ENCODE measurements at places on chromosomes 6 and 20.

DNA sequence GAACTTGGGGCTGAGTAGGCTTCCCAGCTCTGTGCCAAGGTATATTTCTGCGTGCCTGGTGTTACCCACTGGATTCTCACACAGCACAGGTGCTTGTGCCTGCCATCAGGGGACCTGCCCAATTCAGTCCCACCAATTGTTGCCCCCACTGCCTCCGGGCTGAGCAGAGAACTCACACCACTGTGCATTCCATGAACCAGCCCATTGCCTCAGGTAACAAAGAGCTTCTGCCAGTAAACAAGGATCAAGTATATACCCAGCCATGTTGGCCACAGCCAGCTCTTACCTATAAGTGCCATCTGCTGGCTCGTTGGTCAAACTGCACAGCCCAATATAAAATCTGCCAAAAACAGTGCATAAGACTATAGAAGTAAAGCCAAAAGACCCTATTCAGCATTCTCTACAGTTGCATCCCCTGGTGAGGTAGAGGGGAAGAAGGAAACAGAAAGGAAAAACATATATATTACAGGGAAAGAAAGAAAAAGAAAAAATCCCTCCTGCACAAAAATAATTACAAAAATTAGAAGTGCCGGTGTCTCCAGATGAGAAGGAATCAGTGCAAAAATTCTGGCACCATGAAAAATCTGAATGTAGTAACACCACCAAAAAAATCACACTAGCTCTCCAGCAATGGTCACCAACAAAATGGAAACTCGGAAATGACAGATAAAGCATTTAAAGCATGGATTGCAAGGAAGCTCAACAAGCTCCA is 241.4 kb downstream of the IBTK start:
- DNase-seq: no peak

DNA sequence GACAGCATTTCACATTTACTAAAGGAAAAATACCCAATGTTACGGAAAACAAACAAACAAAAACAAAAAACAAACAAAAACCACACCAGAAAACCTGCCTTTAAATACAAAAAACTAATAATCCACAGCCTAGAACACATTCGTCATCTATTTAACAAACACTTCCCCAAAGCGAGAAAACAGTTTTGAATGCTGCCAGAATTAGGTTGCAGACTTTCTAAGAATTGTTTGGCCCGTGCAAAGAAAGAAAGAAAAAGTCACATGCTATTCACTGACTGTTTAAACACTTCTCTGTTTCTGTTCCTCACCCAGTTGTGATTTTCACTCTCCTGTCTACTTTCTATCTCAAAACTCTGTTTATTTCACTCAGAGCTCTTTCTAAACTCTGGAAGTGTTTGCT is 52.5 kb downstream of the BCAS1 start:
- DNase-seq: no peak

GRCh38 chr20:21437816-21438215 is 40.5 kb upstream of the NKX2-4 start:
- DNase-seq: no peak

DNA sequence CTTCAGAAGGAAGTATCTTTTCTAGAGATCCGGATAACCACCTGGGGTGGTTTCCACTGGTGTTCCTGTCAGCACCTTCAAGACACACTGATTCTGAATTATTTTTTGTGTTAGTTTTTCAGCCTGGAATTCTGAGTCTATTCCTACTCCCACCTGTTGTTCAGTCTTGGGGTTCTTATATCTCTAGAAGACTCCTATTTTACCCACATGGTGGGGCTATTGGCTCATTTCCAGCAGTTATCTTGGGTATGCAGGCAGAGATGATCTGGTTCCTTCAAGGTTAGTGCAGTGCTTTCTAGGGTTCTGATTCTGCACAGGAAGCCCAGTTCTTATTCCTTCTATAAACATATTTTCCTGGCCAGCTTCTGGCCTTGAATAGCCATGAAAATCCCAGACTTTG is 175.6 kb upstream of the PDE7B start:
- no peak for DNase-seq

GRCh38 chr20:36159833-36160232 is 5.3 kb downstream of the EPB41L1 start:
- DNase-seq: no peak

GRCh38 chr20:50344232-50345071 is 153.8 kb downstream of the CEBPB start:
- no peak for DNase-seq

GRCh38 chr6:168765752-168766151 is 324.8 kb downstream of the SMOC2 start:
- DNase-seq: no peak

DNA sequence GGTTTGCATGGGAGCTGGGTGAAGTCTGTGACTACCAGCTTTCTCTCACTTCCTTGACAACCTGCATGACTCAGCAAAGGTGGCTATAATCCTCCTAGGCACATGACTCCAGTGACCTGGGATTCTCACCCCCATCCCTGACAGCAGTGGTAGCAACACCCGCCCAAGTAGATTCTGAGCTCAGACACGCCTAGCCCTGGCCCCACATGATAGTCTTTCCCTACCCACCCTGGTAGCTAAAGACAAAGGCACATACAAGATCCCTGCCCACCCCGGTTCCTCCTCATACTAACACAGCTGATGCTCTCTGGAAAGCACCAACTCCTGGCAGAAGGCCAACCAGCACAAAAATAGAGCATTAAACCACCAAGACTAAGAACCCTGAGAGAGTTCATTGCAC is 25.9 kb upstream of the CRISP1 start:
- no peak for DNase-seq

- no peak for DNase-seq
Measured at GRCh38 chr20:24469116-24469893, at the start of gene SYNDIG1. Gene SYNDIG1 (plus strand): TSS chr20:24469629. CDS start chr20:24543098, 73,469 bp downstream.

DNA sequence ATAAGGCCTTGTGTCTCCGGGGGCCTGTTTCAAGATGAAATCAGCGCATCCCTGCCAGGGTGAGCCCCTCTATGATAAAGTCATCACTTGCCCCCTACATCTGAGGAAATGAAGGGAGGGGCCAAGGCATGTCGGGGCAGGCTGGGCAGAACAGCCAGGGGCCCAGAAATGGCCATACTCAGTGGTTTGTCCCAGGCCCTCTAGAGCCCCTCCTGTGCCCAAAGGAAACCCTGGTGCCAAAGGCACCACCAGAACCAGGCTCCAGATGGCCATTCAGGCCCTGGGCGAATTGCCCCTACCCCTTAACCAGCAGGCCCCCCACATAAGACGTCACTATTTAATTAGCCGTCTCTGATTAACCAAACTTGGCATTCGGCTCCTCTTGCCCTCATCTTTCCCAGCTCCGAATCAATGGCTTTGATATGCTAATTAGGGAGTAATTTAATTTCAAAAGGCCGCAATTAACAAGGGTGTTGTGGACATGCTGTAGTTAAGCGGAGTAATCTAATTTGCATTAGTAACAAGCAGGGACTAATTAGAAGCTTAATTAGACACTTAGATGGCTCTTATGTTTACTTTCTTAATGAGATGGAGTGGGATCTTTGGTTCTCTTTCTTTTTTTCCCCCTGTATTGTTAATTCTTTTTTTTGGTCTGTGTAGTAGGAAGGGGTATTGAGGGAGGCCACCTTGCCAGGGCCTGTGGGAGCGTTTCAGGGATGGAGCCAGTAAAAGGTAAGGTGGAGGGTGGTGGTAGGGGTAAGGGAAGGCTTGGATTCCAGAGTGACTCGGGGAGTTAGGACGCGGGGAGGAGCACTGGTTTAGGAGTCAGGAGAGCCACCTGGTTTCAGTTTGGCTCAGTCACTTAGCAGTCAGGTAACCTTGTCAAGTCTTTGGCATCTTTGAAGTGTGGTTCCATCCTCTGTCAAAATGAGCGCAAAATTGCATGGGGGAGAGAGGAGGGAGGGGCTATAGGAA is 9.4 kb downstream of the FOXP4 start:
- no peak for DNase-seq

DNA sequence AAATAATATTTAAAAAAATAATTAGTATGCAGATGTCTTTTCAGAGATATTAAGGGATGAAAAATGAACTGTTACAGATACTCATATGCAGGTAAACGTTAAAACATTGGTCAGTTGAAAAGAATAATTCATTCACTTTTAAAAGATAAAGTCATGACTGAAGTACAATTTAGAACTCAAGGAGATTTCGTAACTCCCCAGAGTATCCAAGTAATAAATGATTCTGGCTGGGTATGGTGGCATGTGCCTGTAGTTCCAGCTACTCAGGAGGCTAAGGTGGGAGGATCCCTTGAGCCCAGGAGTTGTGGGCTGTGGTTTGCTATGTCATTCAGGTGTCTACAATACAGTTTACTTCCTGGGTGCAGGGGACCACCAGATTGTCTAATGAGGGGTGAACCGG is 122.3 kb upstream of the TMEM181 start:
- DNase-seq: no peak

DNA sequence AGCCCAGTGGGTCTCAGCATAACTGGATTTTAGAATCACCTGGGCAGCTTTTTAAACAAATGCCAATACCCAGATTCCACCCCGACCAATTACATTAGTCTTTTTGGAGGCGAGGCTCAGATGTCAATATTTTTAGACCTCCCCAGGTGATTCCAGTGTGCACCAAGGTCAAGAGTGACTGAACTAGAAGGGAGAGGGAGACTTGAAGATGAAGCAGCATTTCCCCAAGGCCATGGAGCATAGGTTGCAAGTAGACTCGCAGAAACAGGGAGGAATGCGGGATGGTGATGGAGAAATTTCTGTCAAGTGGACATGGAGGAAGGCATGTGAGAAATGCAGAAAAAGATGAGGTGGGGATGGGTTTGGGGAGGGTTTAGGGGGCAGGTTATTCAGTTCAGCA is 64.9 kb downstream of the BCAS1 start:
- no peak for DNase-seq

DNA sequence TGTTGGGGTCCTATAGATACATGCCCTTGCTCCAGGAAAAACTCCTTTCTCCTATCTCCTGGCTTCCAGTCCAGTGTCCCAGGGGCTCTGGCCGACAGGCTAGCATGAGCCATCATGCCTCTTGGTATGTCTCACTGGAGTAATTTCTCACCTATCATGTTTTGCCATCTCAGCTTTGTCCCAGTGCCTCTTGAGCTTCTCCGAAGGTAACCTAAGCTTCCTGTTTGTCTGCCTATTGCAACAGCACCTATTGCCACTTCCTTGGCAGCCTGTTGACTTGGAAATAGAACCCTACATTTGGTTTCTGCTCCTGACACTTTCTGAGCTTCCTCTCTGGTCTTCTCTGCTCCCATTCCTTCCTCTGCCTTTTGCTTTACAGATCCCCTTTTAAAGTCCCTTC is 197.7 kb downstream of the KCNQ5 start:
- DNase-seq: no peak

GRCh38 chr6:10081075-10081474 is 333.8 kb downstream of the TFAP2A start:
- no peak for DNase-seq

DNA sequence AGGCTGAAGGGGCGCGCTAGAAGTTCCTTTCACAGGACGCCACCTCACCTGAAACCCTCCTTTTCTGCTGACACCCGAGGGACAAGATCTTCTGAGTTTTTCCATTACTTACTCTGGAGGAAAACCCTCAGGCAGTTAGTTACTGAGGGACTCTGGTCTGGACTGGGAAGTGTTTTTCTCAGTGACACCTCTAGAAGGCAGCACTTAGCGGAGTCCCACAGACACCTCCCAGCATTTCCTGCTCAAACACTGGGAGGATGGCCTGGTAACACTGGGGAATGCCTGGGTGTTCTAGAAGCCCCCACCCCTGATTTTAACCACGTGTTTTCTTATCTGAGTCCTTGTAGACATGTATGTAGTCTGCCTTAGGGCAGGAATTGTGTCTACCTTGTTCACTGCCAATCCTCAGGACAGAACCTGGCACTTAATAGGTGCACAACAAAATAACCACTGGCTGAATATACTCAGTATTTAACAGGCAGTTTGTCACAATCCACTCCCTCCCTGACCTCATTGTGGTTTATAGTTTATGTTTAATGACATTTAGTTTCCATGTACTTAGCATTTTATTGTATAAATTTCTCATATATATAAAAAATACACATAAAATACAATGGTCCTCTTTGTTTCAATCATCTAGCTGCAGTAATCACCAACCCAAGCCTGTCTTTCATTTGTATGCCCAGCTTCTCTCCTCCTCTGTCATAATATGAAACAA is 4.8 kb downstream of the GSTA3 start:
- DNase-seq: no peak

DNA sequence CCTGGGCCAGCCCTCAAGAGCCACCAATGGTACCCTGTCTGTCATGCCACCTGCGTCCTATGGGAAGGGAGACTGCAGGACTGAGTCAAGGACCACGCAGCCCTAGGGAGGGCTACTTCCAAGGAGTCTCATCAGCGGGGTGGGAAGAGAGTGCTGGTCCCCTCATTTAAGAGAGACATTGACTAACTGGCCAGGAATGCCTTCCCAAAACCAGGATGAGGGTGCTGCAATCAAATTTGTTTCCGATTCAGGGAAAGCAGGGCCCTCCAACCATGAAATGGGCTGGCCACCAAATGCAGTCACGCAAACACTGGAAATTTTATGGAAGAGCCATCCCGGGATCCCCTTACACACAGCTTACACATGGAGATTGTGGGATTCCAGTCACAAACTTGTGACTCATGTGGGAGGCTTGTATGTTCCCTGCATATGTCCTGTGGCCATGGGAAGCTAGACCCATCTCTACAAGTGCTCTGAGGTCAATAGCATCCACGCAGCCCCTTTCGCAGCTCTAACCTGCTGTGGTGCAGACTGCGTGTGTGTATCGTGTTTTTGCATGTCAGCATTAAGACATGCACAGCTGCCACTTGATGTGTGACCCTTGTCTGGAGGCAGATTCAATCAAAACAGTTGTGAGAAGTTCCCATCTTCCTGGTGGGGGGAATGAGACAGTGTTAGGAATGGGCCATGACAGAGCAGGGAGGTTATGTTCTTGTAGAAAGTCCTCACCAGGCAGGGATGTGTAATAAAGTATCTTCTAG is 53.0 kb upstream of the CST7 start:
- DNase-seq: no peak

DNA sequence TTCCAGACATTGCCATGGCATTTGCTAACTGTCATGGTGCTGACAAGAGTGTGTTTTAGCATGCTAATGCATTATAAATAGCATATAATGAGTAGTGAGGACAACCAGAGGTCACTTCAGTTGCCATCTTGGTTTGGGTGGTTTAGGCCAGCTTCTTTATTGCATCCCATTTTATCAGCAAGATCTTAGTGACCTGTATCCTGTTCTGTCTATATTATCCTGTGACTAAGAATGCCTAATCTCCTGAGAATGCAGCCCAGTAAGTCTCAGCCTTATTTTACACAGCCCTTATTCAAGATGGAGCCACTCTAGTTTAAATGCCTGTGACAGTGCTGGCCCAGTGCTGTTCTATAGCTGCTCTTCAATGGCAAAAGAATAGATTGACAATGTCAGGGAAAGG is 781.0 kb upstream of the ADGRB3 start:
- no peak for DNase-seq

GRCh38 chr20:2004171-2004570 is 10.3 kb upstream of the PDYN start:
- no peak for DNase-seq
